ENCODE measurements at places on chromosomes 6 and 20. TPM values are rescaled to one million over a fixed set of nuclear protein-coding genes. Genes with fewer than 3 reads are reported as not detected.

DNA sequence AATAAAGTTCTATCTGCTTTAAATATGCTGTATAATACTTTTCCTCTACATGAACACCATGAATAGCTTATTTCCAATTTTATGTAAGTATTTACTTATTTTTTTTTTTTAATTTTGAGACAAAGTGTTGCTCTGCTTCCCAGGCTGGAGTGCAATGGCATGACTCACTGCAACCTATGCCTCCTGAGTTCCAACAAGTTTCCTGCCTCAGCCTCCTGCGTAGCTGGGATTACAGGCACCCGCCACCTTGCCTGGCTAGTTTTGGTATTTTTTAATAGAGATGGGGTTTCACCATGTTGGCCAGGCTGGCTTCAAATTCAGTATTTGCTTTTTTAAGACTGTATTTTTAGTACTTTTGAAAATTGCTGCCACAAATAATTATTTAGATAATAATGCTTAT lies 1365.9 kb downstream of the GRIK2 start:
- H3K4me3 ChIP-seq = no peak overlapping the region
- no peaks in the 10 kb centered on the region for H3K4me1 ChIP-seq
- H3K36me3 ChIP-seq = no peaks in the 10 kb centered on the region
- H3K27ac ChIP-seq = no peak overlapping the region

- H3K27me3 ChIP-seq = no peaks in the 10 kb centered on the region
- DNase-seq = peak; percentile 31
- no peak overlapping the region for H3K27ac ChIP-seq
- peaks cover 47% of the 10 kb centered on the region for H3K4me1 ChIP-seq
Measured at GRCh38 chr20:35617397-35618262, 2.0 kb downstream of the SPAG4 start.

DNA sequence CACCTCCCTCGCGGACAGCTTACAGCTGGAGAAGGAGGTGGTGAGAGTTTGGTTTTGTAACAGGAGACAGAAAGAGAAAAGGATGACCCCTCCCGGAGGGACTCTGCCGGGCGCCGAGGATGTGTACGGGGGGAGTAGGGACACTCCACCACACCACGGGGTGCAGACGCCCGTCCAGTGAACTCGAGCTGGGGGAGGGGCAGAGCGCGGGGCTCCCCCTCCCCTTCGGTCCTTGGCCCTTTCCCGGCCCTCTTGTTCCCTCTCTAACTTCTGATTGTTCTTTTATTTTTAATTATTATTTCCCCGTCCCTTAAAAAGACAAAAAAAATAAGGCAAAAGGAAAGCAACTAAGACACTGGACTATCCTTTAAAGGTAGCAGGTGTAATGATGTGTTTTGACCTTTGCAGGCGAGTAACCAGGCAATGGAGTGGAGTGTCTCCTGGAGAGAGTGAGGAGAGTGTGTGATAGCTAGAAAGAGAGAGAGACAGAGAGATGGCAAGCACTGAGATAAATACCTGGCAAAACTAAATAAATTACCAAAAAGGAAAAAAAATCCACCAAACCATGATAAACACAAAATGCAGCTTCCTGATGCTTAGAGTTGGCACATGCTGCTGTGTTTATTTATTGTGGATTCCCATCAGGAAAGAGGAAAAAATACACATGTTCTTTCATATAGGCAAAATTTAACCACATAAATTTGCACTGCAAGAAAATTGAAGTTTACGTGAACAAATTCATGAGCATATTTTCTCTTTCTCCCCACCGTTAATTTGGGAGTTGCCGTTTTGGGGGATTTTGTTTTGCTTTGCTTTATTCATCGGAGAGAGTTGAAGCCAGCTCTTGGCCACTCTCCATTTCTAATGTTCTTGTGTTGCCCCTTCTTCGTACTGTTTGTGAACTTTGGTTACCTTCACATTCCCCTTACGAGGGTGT lies 1.9 kb downstream of the POU3F2 start:
- H3K27ac ChIP-seq = no peak overlapping the region
- peaks cover 63% of the 10 kb centered on the region for H3K27me3 ChIP-seq
- H3K36me3 ChIP-seq = no peaks in the 10 kb centered on the region
- H3K4me3 ChIP-seq = no peak overlapping the region
- DNase-seq = no peak

- no peak overlapping the region for H3K4me3 ChIP-seq
- H3K36me3 ChIP-seq = no peaks in the 10 kb centered on the region
- DNase-seq = no peak
- no peak overlapping the region for H3K27ac ChIP-seq
- H3K27me3 ChIP-seq = no peaks in the 10 kb centered on the region
- H3K4me1 ChIP-seq = no peaks in the 10 kb centered on the region
Measured at GRCh38 chr6:137093183-137094069, 48.7 kb upstream of the IL20RA start.

GRCh38 chr20:50186151-50186885 lies 4.3 kb upstream of the CEBPB start:
- DNase-seq = peak; percentile 79
- peaks cover 13% of the 10 kb centered on the region for H3K4me1 ChIP-seq
- H3K27me3 ChIP-seq = no peaks in the 10 kb centered on the region
- H3K27ac ChIP-seq = no peak overlapping the region

DNA sequence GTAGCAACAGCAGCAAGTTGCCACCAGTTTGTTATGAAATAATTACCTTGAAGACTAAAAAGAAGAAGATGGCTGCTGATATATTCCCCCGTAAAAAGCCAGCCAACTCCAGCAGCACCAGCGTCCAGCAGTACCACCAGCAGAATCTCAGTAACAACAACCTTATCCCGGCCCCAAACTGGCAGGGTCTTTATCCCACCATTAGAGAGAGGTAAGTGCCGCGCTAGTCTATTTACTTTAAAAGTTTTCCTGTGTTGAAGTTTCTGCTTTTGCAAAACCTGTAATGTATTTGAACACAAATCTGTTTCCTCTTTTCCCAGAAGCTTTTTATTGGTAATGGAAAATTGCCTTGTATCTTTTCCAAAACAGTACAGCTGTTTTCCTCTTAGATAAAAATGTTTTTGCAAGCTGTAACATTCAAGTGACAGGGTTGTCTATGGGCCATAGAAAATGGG lies 725 bp downstream of the BTBD3 start:
- H3K4me3 ChIP-seq = no peak overlapping the region
- H3K27ac ChIP-seq = no peak overlapping the region
- peaks cover 4% of the 10 kb centered on the region for H3K36me3 ChIP-seq
- H3K4me1 ChIP-seq = no peaks in the 10 kb centered on the region

- no peaks in the 10 kb centered on the region for H3K4me1 ChIP-seq
- H3K36me3 ChIP-seq = no peaks in the 10 kb centered on the region
- H3K4me3 ChIP-seq = no peak overlapping the region
- H3K27me3 ChIP-seq = peaks cover 10% of the 10 kb centered on the region
Measured at GRCh38 chr6:56250266-56250665, 2.9 kb upstream of the COL21A1 start.

- H3K36me3 ChIP-seq = no peaks in the 10 kb centered on the region
- no peaks in the 10 kb centered on the region for H3K4me1 ChIP-seq
- DNase-seq = no peak
Measured at GRCh38 chr6:168826726-168827585, 386.0 kb downstream of the SMOC2 start.

- no peak overlapping the region for H3K4me3 ChIP-seq
- H3K36me3 ChIP-seq = no peaks in the 10 kb centered on the region
- peaks cover 13% of the 10 kb centered on the region for H3K27me3 ChIP-seq
- no peak for DNase-seq
- no peaks in the 10 kb centered on the region for H3K4me1 ChIP-seq
- H3K27ac ChIP-seq = no peak overlapping the region
Measured at GRCh38 chr6:109865968-109866367, 112.1 kb upstream of the GPR6 start.

- H3K27ac ChIP-seq = no peak overlapping the region
- no peaks in the 10 kb centered on the region for H3K4me1 ChIP-seq
- H3K27me3 ChIP-seq = no peaks in the 10 kb centered on the region
- H3K36me3 ChIP-seq = no peaks in the 10 kb centered on the region
- no peak overlapping the region for H3K4me3 ChIP-seq
Measured at GRCh38 chr6:53593001-53593488, 48.1 kb upstream of the GCLC start.

The ESR1 gene
- 5.9 TPM for total RNA-seq

The TSPYL1 gene
- 86.8 TPM for total RNA-seq

The SNAP25 gene
- total RNA-seq = not detected

The TFAP2C gene
- total RNA-seq = not detected

The SRMS gene
- not detected for total RNA-seq

The TPD52L1 gene
- total RNA-seq = 0.89 TPM
